ENCODE measurements at places on chromosomes 5 and 9.

- DNase-seq, result no peak
Measured at GRCh38 chr5:36158144-36158543, 6.2 kb downstream of the SKP2 start.

DNA sequence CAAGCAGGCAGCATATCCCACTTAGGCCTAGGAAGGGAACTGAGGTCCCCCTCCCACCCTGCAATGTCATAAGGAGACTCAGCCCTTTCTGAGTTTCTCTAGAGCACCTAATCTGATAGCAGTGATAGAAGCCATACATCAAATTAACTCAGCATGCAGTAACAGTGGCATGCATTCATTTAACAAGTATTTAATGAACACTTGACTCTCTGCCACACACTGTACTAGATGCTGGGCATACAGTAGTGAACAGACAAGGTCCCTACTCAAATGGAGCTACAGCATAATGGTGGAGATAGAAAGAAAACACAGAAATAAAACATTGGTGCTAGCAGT, 58.6 kb downstream of the SLC22A5 start:
- no peak for DNase-seq

DNA sequence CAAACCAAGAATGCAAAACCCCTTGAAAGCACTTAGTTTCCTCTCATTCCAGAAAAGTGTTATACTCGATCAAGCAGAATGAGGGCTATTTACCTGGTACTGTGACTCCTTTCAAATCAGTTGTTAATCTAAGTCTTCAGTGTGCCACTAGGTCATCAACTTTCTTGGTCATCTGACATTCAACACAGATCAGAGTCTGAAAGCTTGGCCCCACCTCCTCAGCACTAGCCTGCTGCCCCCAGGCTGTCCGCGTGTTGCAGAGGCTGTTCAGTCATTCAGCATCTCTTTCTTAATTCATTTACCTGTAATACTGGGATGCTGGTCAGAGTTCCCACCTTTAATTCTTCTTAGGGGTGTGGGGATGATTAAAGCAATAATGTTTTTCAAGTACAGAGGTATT, 28.5 kb downstream of the ENC1 start:
- no peak for DNase-seq

DNA sequence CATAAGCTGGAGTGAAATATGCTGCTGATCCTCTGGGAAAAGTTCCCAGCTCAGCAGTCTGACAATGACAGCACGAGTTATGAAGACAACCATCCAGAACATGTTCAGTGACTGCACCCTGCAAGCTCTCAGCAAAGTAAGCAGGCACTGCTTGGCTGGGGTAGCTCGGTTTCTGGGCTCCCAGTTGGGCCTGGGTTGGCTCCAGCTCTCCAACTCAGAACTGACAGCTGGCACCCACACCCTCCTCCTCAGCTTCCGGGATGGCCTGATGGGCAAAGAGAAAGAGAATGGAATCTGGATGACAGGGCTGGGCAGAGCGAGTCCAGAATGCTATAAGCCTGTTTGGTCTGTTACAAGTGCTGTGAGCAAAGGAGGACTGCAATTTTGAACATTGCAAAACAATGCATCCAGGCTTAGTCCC, 185.0 kb downstream of the CSNK1G3 start:
- no peak for DNase-seq

- DNase-seq, result no peak
Measured at GRCh38 chr9:99905833-99906402, 536 bp upstream of the STX17 start.

- DNase-seq, result no peak
Measured at GRCh38 chr5:43432486-43433375, 20.5 kb upstream of the CCL28 start.

GRCh38 chr9:129281506-129282145, 103.6 kb upstream of the IER5L start:
- no peak for DNase-seq
